Caki2 (cell line): ENCODE measurements at places on chromosomes 2 and 18. TPM values are rescaled to one million over a fixed set of nuclear protein-coding genes. Genes with fewer than 3 reads are reported as not detected.

- no peak for DNase-seq
These were observed 146.9 kb downstream of the KLHL29 start for GRCh38 chr2:23531881-23532280.

DNA sequence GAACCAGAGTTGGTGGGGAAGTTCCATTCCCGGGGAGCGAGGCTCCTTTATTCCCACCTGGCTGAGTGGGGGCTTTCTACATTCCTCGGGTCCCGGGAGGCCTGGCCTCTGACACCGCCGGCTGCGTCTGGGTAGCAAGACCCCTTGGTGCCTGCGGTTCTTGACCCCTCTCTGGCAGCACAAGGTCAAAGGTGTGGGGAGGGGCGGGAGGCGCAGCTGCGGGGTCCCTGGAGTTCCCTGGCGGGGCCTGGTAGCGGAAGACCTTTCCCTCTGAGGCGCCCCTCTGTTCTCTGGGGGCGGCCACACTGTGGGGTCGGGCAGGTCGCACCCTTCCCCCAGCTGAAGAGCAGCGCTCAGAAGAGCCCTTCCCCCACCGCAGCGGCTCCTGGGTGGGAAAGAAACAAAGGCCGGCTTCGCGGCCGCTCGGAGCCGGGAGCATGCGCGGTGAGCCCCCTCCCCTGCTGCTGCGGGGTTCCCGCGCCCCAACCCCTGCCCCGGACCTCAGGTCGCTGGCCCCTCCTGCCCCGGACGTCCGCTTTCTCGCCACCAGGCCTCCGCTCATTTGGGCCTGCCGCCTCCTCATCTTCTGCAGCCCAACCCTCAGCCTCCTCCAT is 146.3 kb downstream of the ANKRD44 start:
- no peak for DNase-seq

DNA sequence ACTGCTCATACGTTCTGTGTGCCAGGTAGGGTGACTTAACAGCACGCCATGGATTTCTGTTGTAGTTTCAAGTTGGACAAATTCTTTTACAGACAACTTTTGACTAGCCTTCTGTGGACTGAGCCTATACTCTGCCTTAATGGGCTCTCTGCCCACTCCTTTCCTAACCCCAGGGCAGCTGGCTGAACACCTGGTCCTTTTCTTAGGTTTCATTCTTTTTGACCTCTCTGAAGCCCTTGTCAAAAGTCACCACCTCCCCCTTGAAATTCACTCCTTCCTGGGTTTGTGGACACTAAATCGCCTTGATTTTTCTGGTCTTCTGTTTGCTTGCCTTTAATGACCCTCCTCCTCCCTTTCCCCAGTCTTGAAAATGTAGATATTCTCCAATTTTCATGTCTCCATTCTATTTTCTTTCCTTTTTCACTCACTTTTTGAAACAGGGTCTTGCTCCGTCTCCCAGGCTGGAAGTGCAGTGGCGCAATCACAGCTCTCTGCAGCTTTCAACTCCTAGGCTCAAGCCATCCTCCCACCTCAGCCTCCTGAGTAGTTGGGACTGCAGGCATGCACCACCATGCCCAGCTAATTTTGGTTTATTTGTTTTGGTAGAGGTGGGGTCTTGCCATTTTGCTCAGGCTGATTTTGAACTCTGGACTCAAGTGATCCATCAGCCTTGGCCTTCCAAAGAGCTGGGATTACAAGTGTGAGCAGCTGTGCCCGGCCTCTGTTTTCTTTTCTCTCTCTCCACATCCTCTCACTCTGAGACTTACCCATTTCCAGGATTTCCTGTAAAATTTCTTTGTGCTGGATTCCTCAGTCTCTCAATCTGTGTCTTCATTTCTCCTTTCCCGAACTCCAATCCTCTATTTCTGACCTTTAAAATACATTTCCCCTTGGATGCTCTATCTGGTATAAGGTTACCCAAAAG is 112.9 kb downstream of the PLB1 start:
- no peak for DNase-seq

GRCh38 chr18:36200354-36200771 is 13.1 kb downstream of the MOCOS start:
- no peak for DNase-seq

DNA sequence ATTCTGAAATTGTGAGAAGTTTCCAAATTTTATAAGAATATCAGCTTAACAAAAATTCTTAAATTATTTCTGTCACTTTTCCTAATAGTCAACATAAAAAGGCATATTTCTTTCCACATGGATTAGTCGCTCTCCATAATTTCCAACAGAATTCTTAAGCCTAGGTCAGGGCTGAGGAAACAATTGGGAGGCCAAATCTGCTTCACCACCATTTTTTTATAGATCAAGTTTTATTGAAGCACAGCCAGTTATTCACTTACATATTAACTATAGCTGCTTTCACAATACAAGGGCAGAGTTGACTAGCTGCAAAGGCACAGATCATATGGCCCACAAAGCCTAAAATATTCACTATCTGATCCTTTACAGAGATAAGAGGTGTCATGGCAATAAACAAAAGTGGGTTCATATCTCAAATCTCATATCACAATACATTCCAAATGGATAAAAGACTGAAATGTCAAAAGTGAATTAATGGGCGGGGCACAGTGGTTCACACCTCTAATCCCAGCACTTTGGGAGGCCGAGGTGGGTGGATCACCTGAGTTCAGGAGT is 18.7 kb downstream of the MEMO1 start:
- DNase-seq, result peak; percentile 16

- DNase-seq, result peak; percentile 50
These were observed 29.8 kb upstream of the TAF1B start for GRCh38 chr2:9813312-9814128.

GRCh38 chr2:216694082-216694825 is 1.1 kb downstream of the IGFBP5 start:
- no peak for DNase-seq

- DNase-seq, result no peak
These were observed 359.8 kb upstream of the SETBP1 start for GRCh38 chr18:44320619-44321460.

GRCh38 chr2:127558911-127559310 is 23.4 kb downstream of the MYO7B start:
- DNase-seq, result no peak

The TRIM43 gene
- total RNA-seq, result not detected in 2 replicates

The VWA3B gene
- total RNA-seq, result not detected in 2 replicates

The AQP12A gene
- total RNA-seq, result not detected in 2 replicates

The IL36RN gene
- not detected in 2 replicates for total RNA-seq
